CD4-positive, alpha-beta T cell (primary cell): ENCODE measurements at places on chromosomes 4 and X. TPM values are rescaled to one million over a fixed set of nuclear protein-coding genes. Genes with fewer than 3 reads are reported as not detected.

- no peaks in the 10 kb centered on the region for H3K36me3 ChIP-seq
- DNase-seq = no peak
- H3K27me3 ChIP-seq = no peaks in the 10 kb centered on the region
Measured at GRCh38 chrX:152212969-152213368, 74.6 kb upstream of the MAGEA10 start.

DNA sequence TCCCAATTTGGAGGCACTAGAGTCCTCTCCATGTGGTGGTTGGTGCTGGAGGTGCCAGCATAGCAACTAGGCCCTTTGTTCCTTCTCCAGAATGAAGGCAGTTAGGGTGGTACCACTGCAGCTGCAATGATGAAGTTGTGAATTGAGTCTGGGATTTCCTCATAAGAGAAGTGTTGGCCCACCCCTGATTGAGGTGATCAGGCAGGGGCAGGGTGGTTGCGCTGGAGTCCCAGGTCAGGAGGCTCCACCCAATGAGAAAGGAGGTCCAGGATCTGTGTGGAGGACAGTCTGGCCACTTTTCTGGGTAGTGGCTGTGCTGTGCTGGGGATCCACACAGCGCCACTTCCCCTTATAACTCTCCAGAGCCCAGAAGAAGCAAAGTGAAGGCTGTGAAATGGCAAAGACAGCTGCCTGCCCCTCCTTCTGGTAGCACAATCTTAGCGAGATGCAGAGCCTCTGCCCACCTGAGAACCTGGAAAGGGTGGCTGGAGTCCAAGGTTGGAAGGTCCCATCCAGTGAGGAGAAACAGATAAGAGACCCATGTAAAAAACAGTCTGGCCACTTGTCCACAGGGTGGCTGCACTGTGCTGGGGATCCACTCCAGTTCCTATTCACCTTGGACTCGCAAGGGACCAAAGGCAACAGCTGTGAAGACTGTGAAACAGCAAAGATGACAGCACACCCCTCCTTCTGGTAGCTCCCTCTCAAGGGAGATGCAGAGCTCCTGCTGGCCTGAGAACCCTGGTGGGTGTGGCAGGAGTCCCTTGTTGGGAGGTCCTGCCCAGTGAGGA is 124.6 kb downstream of the RRAGB start:
- no peaks in the 10 kb centered on the region for H3K27me3 ChIP-seq
- H3K36me3 ChIP-seq = no peaks in the 10 kb centered on the region
- H3K27ac ChIP-seq = no peak overlapping the region
- DNase-seq = no peak
- no peak overlapping the region for H3K4me3 ChIP-seq

GRCh38 chrX:9668537-9668936 is 97.1 kb downstream of the GPR143 start:
- peaks cover 3% of the 10 kb centered on the region for H3K36me3 ChIP-seq
- H3K4me3 ChIP-seq = no peak overlapping the region
- DNase-seq = no peak
- no peaks in the 10 kb centered on the region for H3K4me1 ChIP-seq

DNA sequence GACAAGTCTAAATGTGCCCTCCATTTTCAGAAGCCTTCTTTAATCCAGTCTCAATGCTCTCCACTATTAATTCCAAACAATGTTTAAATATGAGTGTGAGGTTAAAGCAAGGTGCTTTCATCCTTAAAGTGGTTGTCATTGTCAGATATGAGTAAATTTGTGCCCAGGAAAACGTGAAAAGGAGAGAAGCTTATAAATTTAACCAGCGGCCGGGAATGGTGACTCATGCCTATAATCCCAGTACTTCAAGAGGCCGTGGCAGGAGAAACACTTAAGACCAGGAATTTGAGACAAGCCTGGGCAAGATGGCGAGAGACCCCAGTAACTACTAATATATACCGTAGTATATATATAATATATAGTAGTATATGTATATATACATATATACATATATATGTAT is 270.0 kb downstream of the ARHGAP24 start:
- no peak for DNase-seq
- H3K4me3 ChIP-seq = no peak overlapping the region
- no peak overlapping the region for H3K27ac ChIP-seq
- no peaks in the 10 kb centered on the region for H3K27me3 ChIP-seq
- H3K4me1 ChIP-seq = no peaks in the 10 kb centered on the region

Gene BEX2
- 49.3 TPM for total RNA-seq

Gene PAGE4
- not detected for total RNA-seq
